ENCODE measurements at places on chromosomes 6 and 20.

- DNase-seq: no peak
Measured at GRCh38 chr6:116667623-116668022, 943 bp downstream of the ZUP1 start.

DNA sequence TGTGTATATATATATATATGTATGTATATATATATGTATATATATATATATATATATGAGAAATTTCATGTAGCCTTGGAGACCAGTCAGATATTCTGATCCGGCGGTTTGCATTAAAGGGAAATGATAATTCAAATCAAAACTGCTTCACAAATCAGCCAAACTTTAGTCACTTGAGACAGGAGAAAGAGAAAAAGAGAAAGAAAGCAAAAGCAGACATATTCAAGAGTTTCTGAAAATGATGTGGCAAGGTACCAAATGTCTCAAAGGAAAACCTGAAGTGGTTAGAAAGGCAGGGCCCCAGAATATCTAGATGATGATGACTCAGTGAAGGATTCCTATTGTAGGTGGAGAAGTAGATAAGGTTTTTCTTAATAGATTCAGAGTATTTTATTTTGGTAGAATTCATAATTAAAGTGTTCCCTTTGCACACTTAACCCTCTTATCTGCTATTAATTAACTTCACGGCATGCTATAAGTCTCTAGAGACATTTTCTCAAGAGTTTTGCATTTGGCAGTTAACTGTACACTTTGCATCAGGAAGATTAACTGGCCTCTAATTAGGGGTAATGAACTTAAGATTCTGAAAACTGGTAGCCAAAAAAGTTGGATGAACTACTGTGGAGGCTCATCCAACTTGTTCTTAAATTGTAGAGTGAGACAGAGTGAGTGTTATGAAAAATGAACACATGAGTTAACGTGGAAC, 50.1 kb upstream of the ASF1A start:
- no peak for DNase-seq

DNA sequence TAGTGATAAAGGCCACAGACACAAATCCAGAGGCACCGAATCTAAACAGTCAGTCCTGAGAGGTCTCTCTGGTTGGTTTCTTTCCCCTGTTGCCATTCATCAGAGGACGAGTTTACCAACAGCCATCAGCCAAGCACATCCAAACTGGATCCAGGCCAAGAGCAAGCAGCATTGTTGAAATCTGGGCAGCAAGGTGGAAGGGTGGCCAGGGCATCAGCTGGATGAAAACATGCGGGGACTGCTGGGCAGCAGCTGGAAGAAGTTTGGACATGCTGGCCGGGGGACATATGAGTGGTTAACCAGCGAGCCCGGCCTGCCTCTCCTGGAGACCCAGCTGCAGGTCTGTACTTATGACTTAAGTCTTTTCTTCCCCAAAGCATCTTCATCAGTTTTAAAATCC, at the start of gene SMIM28:
TSS of gene SMIM28 (plus strand) at position 62 of the 400 bp plus-strand sequence. CDS start at position 230, 168 bp downstream.
- no peak for DNase-seq

GRCh38 chr20:43238833-43239232, 49.1 kb upstream of the PTPRT start:
- DNase-seq: no peak

GRCh38 chr20:5153612-5154542, 27.1 kb downstream of the CDS2 start:
- DNase-seq: no peak

- DNase-seq: no peak
Measured at GRCh38 chr20:49573900-49574416, 6.0 kb upstream of the PTGIS start.

DNA sequence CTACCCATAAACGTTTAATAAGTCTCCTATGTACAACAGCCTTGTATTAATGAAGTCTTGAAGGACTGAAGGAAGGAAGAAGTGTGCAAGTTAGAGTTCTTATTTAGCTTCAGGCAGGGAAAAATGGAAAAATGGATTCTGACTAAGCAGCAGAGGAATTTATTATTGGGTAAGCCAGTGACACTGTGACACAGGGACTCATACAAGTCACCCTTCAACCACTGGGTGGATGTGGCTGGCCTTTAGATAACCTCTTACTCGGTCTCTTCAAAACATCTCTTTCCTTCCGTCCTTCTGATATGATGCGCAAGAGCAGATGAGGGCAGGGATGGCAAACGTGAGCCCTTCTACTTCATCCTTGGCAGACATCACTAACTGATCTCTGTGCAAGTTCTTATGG, 145.6 kb downstream of the DHX35 start:
- no peak for DNase-seq

GRCh38 chr6:140011537-140011936, 637.1 kb upstream of the CITED2 start:
- no peak for DNase-seq

DNA sequence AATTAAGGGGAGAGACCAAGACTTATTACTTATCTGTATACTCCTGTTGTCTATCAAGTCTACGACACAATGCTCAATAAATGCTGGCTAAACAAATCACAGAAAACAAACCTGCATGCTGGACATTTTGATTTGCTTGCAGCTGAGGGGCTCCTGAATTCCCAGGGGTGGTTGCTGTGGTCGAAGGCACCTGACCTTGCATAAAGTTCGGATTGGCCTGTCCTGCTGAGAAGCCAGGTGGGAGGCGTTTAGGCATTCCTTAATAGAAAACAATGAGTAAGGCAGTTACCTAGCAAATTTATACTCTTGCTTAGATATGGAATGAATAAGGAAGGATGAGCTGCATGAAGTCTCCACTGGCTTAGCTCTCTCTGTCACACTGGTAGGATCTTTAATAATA, 50.5 kb downstream of the TP53INP2 start:
- DNase-seq: no peak

DNA sequence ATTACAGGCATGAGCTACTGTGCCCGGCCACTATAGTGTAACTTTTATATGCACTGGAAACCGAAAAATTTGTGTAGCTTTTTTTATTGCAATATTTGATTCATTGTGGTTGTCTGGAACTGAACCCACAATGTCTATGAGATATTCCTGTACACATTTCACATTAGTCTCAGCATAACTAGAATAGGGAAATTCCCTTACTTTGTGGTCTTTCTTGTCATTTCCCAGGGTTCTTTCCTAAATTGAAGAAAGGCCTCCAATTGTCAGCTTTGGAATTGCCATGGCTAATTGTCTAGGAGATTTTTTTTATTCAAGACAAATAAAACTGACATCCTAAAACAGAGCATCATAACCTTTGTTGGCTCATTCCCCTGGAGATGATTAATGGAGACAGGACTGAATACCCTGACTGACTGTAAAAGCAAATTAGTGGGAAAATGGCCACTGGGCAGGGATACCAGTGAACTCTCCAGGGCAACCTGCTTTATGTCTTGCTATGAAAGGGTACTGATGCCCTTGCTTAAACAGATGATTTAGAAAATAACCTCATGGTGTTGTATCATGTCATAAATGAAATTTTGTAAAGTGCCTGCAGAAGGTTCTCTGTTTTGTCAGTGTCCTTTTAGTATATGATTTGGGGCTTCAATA, 576.9 kb downstream of the RFPL4B start:
- no peak for DNase-seq

DNA sequence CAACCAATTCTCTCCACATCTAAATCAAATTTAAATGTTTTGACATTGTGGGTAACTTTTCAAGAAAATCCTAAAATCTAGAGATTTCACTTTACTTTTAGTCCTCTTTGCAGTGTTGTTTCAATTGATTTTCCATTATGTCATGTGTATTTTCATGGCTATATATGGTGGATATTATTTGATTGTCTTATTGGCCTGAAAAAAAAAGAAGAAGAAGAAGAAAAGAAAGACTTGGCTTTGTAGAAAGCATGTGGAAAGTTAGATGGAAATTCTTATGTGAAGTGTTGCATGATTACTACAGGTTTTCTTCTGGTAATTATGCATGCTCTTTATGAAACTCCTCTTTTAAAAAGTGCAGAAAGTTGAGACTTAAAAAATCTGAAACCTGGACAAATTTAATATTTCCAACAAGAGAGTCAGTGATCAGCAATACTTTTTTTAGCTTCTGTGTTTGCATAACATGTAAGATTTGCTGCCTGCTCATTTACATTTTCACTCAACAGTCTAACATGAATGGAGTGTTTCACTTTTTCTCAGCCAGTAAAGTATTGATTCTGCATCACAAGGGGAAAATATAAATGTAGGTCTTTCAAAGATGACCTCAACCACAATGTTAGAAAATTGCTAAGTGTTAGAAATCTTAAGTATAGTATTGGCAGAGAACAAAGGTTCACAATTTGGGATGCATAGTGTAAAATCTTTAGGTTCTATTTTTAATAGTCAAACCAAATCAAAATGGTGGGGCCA, 438.7 kb downstream of the BCKDHB start:
- no peak for DNase-seq
